Fibroblast of villous mesenchyme (primary cell): ENCODE measurements at places on chromosomes 7 and 10. TPM values are rescaled to one million over a fixed set of nuclear protein-coding genes. Genes with fewer than 3 reads are reported as not detected.

The CYP2E1 gene
- total RNA-seq: 1.3 and 1.6 TPM in 2 replicates

The FAM241B gene
- total RNA-seq: not detected in 2 replicates

The DNAJC9 gene
- total RNA-seq: 23.5 and 28.1 TPM in 2 replicates

The FAM13C gene
- total RNA-seq: 0.43 and 2.3 TPM in 2 replicates

The MARVELD1 gene
- 44.0 and 58.9 TPM in 2 replicates for total RNA-seq

The SYNPO2L gene
- 0.43 and 0.64 TPM in 2 replicates for total RNA-seq

The NXPH1 gene
- not detected in 2 replicates for total RNA-seq

The TRRAP gene
- total RNA-seq: 18.7 and 20.3 TPM in 2 replicates

The PSD gene
- 1.6 and 2.2 TPM in 2 replicates for total RNA-seq

The EVX1 gene
- total RNA-seq: not detected in 2 replicates

The C10orf67 gene
- under 0.01 TPM in 2 replicates for total RNA-seq

The PLEKHS1 gene
- under 0.01 TPM in 1 of 2 replicates, not detected in the other for total RNA-seq

The HOXA5 gene
- 7.4 and 10.8 TPM in 2 replicates for total RNA-seq

The SLC26A4 gene
- under 0.01 and 0.32 TPM in 2 replicates for total RNA-seq

The UPK3B gene
- 0.43 TPM in 1 of 2 replicates, not detected in the other for total RNA-seq

The ATP6V0A4 gene
- under 0.01 TPM in 1 of 2 replicates, not detected in the other for total RNA-seq
